ENCODE measurements at places on chromosomes 13 and 19.

DNA sequence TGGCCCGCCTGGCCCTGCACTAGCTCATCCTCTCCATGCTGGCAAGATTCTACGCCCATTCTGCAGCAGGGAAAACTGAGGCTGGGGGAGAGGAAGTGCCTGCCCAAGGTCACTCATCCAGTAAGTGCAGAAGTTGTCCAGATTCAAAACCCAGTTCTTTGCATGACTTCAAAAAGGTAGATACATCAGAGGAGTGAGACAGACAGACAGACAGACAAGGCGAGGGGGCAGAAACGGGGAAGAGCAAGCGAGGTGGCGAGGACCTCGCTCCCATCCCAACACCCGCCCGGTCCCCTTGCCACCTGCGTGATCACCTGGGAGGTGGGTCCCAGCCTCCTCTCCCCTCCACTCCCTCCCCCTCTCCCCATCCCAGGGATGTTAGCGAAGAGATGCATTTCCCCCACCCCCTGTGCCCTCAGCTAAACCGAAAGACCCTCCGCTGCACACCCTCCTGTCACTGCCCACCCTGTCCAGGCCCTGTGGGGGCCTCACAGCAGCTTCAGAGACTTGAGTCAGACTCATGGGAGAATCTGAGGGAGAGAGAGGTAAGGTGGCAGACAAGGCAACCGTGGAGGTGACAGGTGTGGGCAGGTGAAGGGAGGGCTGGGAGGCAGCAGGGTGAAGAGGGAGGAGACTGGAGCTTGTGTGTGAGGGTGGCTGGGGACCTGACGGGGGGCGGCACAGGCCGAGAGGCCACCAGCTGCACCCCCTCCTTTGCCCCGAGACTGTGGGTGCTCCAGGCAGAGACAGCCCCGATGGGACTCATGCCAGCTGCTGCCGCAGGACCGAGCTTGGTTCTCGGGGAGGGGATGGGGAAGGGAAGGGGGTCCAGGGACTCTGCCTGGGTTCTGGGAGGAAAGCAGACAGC, 18.9 kb downstream of the LRRC4B start:
- DNase-seq: no peak

GRCh38 chr13:31199849-31200636, at the start of gene B3GLCT:
B3GLCT (plus strand) TSS chr13:31199975; CDS start chr13:31200085, 110 bp downstream.
- peak; percentile 10 for DNase-seq

- DNase-seq: no peak
These were observed 387.2 kb upstream of the ATXN8OS start for GRCh38 chr13:69720278-69720983.

DNA sequence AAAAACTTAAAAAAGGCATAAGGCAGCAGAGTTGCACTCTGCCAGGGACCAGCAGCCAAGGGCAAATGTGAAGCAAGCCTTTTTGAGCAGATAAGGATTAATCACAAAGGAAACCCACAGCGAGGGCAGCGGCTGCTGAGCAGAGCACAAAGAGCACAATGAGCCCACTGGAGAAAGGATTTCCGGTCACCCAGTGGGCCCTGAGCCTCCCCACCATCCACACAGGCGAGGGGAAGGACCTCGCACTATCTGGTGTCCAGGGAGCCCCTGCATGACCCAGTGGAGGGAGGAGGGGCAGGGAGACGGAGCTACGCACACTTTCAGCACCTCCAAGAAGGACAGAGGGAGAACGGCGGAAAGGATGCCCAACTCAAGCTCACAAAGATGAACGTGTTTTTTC, 40.0 kb downstream of the COL4A1 start:
- DNase-seq: no peak

DNA sequence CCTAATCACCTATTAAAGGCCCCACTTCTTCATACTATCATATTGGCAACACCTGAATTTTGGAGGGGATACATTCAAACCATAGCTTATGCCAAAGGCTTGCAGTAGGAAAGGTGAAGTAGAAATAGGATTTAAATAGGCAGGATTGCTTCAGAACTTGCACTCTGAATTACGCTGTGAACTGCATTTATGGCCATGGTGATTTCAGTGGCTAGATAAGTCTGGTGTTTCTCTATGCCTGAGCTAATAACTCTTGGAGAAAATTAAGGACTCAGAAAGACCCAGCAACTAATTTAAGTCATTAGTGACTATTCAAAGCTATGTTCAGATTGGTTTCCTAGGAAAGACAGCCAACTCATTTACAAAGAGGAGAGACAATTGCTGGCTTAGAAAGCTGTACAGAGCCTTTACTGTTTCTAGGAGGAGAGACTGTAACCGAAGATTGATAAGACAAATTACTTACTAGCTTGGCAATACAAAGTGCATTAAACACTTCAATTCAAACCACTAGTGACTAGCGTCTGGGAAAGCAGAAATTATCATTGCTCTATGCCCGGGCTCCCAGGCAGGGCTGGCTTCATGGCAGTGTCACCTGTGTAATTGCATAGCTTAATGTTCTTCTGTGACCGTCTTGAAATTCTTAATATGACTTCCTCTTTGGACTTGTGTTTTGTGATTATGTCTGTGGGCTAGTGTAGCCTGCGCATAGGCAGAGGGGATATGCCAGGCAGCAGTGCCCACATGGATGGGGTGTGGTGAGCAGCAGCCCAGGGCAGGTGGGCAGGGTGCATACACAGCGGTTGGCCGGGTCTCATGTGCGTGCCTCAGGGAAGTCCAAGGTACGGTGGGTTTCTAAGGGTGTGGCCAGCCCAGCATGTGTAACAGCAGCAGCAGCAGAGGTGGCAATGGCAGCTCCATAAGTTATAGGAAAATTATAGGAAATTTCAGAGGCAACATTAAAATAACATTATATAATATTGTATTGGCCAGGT, 60.1 kb downstream of the KL start:
- DNase-seq: no peak

- no peak for DNase-seq
These were observed 126.6 kb upstream of the UFM1 start for GRCh38 chr13:38223089-38223488.

GRCh38 chr13:99034333-99035085, 56.6 kb upstream of the DOCK9 start:
- DNase-seq: no peak

GRCh38 chr13:58666331-58666730, 1034.8 kb downstream of the PCDH17 start:
- DNase-seq: no peak

DNA sequence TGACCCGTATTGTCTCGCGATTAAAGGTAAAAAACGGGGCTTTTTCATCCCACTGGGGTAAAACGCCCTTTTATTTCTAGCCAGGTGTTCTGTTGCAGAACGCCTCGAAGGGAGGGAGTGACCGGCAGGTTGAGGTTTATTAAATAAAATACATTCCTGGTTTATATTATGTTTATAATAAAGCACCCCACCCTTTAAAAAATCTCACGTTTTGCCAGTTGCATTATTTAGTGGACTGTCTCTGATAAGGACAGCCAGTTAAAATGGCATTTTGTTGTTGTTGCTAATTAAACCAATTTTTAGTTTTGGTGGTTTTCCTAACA, 25.1 kb upstream of the ZNF850 start:
- no peak for DNase-seq

GRCh38 chr19:7467009-7467989, 21.5 kb downstream of the PEX11G start:
- no peak for DNase-seq

- no peak for DNase-seq
These were observed 789.8 kb upstream of the PCDH9 start for GRCh38 chr13:68019901-68020300.

- no peak for DNase-seq
These were observed 48.0 kb downstream of the LNX2 start for GRCh38 chr13:27572234-27572901.

- no peak for DNase-seq
These were observed 398.9 kb upstream of the ZNF507 start for GRCh38 chr19:31946491-31946890.

DNA sequence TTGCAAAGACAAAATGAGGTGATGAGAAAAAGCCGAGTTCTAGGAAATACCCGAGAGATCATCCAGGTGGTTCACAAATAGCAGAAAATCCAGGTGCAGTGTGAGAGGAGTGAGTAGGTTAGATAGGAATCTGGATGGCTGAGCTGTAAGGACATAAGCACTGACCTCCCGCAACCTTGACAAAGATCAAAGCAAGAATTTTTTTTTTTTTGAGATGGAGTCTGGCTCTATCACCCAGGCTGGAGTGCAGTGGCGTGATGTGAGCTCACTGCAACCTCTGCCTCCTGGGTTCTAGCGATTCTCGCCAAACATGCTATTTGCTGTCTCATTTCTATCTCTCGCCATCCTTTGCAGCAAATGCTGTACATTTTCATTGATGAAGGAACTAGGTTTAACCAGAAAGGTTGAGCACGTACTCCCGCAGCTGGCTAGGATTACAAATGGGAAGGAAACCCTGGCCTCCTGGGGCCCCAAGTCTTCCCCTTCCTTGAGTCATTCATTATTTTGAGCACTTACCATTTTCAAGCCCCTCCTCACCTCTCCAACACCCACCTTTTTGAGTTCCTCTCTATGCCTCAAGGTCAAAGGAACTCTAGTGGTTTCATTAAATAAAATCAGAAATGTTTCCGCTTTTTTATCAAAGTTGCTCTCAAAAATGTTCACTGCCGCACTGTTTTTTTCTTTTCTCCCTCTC, 38.8 kb downstream of the NLRP12 start:
- no peak for DNase-seq

- DNase-seq: no peak
These were observed 67.7 kb upstream of the STARD13 start for GRCh38 chr13:33353210-33353609.

DNA sequence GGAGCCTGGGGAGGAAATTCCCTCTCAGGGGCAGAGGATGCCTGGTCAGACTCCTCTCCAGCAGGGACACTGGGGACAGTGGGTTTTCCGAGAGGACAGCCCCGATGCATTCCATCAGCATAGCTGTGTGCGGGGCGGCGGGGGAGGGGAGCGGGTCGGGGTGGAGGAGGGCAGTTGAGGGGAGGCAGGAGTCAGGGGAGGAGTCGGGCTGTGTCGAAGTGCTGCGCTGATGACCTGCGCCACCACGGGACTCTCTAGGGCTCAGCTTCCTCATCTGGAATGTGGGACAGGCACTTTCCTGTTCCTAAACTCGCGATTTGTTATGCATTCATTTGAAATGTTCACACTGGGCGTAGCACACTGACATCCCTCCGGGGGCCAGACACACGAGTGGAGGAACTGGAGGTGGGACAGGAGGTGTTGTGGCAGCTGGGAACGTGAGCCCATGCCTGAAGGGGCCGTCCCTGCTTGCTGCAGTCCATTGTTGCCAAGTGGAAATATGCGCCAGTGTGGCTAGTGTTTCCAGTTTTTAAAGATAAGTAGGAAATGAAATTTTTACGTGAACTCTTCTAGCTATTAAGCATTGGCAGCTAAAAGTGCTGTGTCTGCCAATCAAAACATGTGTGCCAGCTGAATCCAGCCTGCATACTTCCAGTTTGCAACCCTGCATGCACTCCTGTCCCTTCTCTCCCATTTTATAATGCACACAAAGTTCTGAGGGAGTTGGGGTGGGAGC, 43.3 kb downstream of the FLT1 start:
- no peak for DNase-seq

GRCh38 chr13:90510319-90510718, 837.2 kb upstream of the MIR17HG start:
- no peak for DNase-seq

DNA sequence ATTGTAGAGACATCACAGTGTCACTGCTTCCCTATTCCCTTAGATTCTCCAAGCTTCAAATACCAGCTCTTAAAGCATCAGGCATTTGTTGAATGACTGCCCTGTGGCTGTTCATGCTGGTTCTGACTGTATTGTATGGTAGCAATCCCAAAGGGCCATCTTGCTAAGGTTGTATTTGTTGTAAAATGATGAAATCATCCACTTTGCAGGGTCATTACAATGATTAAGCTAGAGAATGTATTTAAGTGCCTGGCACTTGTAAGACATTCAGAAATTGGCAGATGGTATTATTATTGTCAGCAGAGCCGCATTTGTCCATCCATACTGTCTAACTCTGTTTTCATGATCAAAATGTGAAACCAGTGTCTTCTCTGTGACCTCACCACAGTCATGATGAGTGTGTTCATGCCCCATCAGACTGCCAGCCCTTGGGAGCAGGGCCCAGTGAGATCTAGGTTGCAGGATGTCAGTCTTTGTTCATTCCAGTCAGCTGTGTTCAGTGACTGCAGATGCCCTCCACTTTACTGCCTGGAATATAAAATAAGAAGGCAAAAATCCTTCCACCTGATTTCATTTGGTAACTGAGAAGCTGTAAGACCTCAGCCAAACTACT, 86.1 kb downstream of the DHRS12 start:
- no peak for DNase-seq

- no peak for DNase-seq
These were observed 432.7 kb downstream of the EFNB2 start for GRCh38 chr13:106102786-106103185.

Data from NCI-H2081 treated with DMSO at 0.1 percent for 48 hours (cell line).